ENCODE measurements at places on chromosomes 5 and 9.

GRCh38 chr5:132291026-132291425, 3.2 kb upstream of the SLC22A4 start:
- DNase-seq, result no peak

DNA sequence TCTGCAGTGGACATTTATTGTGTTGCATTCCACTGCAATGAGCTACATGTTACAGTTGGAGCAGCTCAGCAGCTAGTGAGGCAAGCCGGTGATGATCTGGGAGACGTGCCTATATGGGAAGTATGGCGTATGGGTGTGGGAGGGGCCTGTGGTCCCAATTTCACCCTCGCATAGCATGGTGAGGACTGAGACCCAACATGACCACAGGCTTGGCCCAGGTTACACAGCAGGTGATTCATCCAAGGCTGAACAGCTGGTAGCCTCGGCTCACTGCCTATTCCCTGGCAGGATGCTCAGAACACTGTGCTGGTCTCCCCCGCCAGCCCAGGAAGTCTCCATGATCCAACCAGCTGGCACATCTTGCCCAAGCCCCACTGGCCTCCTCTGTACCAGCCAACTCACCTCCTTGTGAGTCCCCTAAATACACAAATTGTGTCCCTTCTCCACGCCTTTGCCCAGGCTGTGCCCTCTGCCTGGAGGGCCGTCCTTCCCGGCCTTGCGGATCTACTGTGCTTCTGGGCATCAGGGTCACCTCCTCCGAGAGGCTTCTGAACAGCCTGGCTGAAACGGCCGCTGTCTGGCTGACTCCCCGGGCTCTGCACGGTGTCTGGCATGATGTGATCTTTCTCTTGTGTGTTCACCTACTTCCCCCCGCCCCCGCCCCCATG, 81.4 kb downstream of the NSUN2 start:
- DNase-seq, result no peak

- no peak for DNase-seq
These were observed 377.1 kb downstream of the SPOCK1 start for GRCh38 chr5:137122075-137122474.

DNA sequence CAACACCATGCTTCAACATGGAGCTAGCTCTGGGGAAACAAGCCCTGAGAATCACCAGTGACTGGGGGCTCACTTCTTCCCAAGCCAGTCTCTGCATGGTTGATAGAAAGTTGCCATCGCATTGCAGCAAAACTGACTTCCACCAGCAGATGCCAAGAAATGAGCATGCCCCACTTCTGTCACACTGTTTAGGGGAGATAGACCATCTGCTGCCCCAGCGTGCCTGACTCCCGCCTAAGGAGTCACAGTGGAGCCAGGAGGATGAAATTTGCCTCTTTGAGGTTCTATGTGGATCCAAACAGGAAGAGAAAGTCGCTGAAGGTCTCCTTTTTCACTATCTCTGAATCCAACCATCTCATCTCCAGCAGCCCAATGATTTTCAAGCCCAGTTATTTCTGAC, 116.7 kb upstream of the SLIT3 start:
- no peak for DNase-seq

GRCh38 chr5:34609951-34610441, 46.1 kb upstream of the RAI14 start:
- no peak for DNase-seq

GRCh38 chr5:170832241-170832640, 29.6 kb upstream of the RANBP17 start:
- no peak for DNase-seq

- no peak for DNase-seq
These were observed 153.2 kb downstream of the FGF10 start for GRCh38 chr5:44236040-44236439.

DNA sequence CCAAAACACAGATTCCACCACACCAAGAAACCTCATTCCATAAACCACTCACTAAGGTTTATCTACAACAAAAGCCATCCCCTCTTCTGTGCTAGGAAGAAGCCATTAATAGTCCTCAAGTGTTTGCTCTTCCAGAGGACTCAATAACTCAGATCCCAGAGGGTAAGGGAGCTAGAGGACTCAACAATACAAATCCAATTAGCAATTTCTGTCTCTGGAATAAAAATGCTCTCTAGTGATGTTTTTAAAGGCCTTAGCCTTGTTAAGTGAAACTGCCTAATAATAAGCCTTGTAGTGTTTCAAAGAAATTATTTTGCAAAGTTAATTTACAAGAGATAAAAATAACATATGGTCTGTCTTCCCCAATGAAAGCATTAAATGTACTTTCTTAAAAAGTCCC, 942.4 kb downstream of the CDH12 start:
- no peak for DNase-seq

DNA sequence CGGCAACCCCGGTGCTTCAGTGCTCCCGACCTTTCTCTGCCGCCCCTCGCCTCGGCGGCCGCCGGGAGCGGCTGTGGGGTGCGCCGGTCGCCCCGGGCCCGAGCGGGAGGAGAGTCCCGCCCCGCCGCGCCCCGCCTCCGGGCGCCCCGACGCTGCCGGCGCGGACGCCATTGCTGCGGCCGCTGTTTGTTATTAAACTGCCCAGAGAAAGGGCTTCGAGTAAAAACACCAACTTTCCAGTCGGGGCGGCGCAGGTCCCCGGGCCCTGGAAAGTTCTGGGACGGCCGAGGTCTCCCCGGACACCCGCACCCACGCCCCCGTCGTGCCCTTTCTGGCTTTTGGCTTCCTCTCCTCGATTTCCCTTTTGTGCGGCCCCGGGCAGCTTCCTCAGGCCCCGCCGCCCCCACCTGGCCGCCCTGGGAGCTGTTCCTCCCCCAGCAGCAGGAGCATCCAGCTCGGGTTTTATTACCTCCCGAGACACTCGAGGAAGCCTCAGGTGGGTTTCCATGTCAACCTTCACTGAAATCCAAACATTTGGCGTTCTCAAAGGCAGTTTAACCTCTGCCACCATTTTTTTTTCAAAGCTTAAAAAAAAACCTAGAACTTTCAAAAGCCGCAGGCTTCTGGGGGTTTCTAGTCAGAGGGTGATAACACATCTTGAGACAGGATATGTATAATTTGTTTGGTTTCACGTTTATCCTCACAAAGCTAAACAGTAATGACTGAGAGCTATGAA, 334.4 kb downstream of the CWC27 start:
- DNase-seq, result peak; percentile 83

- DNase-seq, result no peak
These were observed 63.3 kb downstream of the INSL6 start for GRCh38 chr9:5122116-5122515.

- no peak for DNase-seq
These were observed 501.5 kb downstream of the DMAC1 start for GRCh38 chr9:7298123-7298522.

- no peak for DNase-seq
These were observed 48.5 kb downstream of the NEK6 start for GRCh38 chr9:124306098-124306735.
